Glomerular endothelial cell (primary cell): ENCODE measurements at places on chromosomes 6 and 20. TPM values are rescaled to one million over a fixed set of nuclear protein-coding genes. Genes with fewer than 3 reads are reported as not detected.

CRISP3 gene
- not detected in 2 replicates for total RNA-seq

OOEP gene
- total RNA-seq = not detected in 2 replicates

SLC26A8 gene
- not detected in 2 replicates for total RNA-seq

ZSCAN23 gene
- 1.2 and 2.0 TPM in 2 replicates for total RNA-seq

IMPG1 gene
- not detected in 2 replicates for total RNA-seq

MYCT1 gene
- total RNA-seq = 112 and 156 TPM in 2 replicates

DAAM2 gene
- total RNA-seq = 0.53 and 1.2 TPM in 2 replicates

LY86 gene
- not detected in 2 replicates for total RNA-seq
